NB4 (cell line): ENCODE measurements at places on chromosomes 7 and 10.

- no peak for DNase-seq
These were observed 164.3 kb upstream of the TCERG1L start for GRCh38 chr10:131475803-131476202.

- DNase-seq: no peak
These were observed 181.2 kb upstream of the AGR3 start for GRCh38 chr7:17063045-17063383.

- no peak for DNase-seq
These were observed 85.4 kb upstream of the RSU1 start for GRCh38 chr10:16902606-16903005.

DNA sequence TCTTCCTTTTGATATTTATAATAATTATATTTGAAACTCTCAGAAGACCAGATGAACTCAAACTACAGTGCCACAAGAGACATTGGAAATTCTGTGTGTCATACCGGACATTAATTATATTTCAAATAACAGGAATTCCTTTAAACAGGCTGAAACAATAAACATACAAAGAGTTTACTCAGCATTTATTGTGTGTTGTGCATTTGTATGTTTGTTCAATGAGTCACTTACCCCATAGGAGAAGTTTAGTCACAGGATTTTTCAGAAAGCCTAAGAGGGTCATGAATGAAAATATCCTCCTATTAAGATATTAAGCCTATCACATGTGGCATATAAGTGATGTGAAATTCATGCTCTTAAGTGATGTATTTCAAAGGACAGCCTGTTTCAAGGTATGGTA lies 566.8 kb downstream of the CNTNAP2 start:
- DNase-seq: no peak
